Inflammatory macrophage (primary cell): ENCODE measurements at places on chromosomes 7 and 10.

DNA sequence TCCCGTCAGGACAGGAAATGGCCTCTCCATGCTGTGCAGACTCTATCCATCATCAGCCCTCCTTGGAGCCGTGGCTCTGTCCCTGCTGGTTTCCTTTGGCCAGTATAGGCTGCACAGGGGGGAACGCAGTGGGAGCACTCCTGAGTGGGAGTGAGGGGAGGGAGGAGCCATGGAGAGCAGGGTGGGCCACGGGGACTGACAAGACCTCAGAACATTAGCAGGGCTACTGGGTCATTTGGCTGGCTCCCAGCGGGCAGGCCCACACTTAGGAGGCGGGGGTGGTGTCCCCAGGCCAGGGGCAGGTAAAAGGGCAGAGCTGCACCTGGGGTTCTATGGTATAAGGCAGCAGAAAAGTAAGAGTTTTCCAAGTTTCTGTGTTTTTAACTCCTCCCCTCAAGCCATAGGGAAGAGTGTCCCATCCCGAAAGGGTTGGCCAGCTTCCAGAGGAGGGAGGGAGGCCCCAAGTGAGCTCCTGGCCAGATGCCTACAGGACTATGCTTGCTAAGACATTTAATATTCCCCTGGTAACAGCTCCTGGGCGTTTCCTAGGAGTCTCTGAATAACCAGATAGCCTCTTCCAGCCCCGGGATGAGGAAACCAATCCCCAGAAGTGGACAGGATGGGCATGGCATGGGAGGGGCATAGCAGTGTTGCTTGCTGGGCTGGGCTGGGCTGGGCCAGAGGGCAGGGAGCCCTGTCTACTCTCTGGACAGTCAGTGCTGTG is 5.5 kb upstream of the OPN4 start:
- no peak for DNase-seq

GRCh38 chr10:129637846-129638245 is 170.8 kb downstream of the MGMT start:
- no peak for DNase-seq

DNA sequence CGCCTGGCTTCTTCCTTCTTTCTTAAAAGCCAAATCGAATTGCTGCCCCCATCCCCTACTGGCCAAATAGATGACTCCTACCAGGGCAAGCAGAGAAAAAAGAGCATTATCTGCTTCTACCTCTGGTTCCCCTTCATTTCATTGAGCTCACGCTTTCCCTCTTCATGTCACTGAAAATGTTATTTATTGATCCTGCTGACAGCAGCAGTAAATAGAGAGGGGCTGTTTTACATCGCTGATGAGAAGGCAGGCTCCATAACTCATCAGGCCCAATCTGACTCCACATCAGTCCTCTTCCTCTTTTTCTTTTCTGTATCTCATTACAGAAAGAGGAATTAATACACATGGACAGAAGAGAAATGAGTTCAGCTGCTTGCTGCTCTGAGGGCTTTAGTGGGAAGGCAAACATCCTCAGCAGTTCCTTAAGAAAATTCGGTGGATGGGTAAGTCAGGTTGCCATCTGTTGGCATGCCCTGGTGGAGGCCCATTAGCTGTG is 904.1 kb downstream of the KCNMA1 start:
- no peak for DNase-seq

DNA sequence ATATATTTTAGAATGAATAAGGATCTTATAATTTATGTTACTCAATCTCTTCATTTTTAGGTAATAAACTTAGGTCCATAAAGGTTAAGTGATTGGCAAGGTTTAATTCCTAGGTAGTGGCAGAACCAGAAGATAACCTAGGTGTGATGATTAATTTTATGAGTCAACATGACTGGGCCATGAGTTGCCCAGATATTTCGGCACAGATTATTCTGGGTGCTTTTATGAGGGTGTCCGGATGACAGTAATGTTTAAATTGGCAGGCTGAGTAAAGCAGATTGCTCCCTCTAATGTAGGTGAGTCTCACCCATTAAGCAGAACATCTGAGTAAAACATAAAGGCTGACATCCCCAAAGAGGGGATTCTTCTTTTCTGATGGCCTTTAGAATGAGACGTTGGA is 1349.3 kb upstream of the CELF2 start:
- DNase-seq: no peak
